ENCODE measurements at places on chromosomes 3 and 15. TPM values are rescaled to one million over a fixed set of nuclear protein-coding genes. Genes with fewer than 3 reads are reported as not detected.

The UNC45A gene
- 33.7 TPM for total RNA-seq

The CHRNA3 gene
- total RNA-seq: not detected

- H3K27me3 ChIP-seq: no peaks in the 10 kb centered on the region
- no peak for DNase-seq
- H3K27ac ChIP-seq: no peak overlapping the region
- no peak overlapping the region for H3K4me3 ChIP-seq
- peaks cover 7% of the 10 kb centered on the region for H3K4me1 ChIP-seq
- H3K36me3 ChIP-seq: no peaks in the 10 kb centered on the region
Observed at GRCh38 chr15:37038716-37039106, 61.6 kb downstream of the MEIS2 start.

GRCh38 chr15:31453558-31454318, 127.1 kb downstream of the KLF13 start:
- DNase-seq: no peak
- no peaks in the 10 kb centered on the region for H3K27me3 ChIP-seq
- H3K36me3 ChIP-seq: no peaks in the 10 kb centered on the region
- H3K4me3 ChIP-seq: no peak overlapping the region
- no peak overlapping the region for H3K27ac ChIP-seq

The LRRC2 gene
- 3.9 TPM for total RNA-seq

DNA sequence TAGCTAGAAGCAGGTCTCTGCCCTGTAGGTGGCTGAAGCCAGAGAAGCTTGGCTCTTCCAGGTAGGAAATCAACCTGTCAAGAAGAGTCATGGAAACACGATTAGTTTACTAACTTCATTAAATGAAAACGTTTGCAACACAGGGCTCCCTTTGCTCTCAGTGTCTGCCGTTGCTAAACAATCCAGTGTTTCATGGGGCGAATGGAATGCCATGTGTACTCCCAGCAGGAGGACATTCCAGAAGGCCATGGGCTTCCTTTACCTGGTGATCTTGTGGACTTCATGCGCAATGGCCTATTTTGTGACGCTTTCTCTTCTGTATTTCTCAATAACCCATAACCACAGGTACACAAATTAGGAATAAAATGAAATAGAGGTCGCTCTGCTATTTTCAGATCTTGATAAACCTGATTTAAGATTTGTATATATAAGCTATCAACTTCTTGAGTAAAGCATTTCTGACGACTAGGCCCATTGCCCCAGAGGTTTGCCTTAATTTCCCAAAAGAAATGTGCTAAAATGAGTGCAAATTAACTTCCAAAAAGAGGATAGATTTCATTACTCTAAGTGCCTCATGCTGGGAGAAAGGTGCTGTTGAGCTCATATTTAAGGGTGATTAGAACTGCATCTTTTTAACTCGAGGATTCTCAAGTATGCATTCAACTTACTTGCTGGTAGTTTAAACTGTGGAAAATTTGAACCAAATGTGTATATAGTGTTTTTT, 171.0 kb downstream of the EPHA3 start:
- DNase-seq: no peak
- no peak overlapping the region for H3K4me3 ChIP-seq
- H3K27me3 ChIP-seq: no peaks in the 10 kb centered on the region
- H3K27ac ChIP-seq: no peak overlapping the region
- no peaks in the 10 kb centered on the region for H3K4me1 ChIP-seq
- H3K36me3 ChIP-seq: no peaks in the 10 kb centered on the region

DNA sequence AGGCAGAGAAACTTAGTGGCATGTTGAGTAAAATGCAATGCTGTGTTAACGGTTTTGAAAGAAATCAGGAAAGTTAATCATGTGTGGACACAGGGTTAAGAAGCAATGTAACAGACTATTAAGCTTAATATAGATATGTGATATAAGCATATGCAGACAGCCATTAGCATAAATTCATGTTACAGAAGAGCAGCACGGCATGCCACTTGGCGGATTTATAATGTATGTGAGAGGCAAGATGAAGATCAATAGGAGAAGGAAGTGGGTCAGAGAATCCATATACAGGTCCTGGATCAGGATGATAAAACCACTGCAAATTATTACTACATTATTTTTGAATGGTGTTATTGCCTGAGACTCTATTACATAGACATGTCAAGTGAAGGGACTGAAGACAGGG, 694.3 kb downstream of the MCTP2 start:
- no peak overlapping the region for H3K4me3 ChIP-seq
- no peaks in the 10 kb centered on the region for H3K27me3 ChIP-seq
- no peaks in the 10 kb centered on the region for H3K4me1 ChIP-seq
- DNase-seq: no peak

- H3K36me3 ChIP-seq: no peaks in the 10 kb centered on the region
- no peak overlapping the region for H3K4me3 ChIP-seq
- no peak for DNase-seq
- H3K4me1 ChIP-seq: peaks cover 2% of the 10 kb centered on the region
Observed at GRCh38 chr3:17013050-17013449, 128.3 kb downstream of the PLCL2 start.

The ASB14 gene
- total RNA-seq: not detected

- H3K27me3 ChIP-seq: no peaks in the 10 kb centered on the region
- no peaks in the 10 kb centered on the region for H3K36me3 ChIP-seq
- no peaks in the 10 kb centered on the region for H3K4me1 ChIP-seq
- DNase-seq: no peak
Observed at GRCh38 chr3:195809796-195810454, 1.8 kb downstream of the MUC4 start.

The WDR93 gene
- 0.48 TPM for total RNA-seq

The RBSN gene
- 16.8 TPM for total RNA-seq

DNA sequence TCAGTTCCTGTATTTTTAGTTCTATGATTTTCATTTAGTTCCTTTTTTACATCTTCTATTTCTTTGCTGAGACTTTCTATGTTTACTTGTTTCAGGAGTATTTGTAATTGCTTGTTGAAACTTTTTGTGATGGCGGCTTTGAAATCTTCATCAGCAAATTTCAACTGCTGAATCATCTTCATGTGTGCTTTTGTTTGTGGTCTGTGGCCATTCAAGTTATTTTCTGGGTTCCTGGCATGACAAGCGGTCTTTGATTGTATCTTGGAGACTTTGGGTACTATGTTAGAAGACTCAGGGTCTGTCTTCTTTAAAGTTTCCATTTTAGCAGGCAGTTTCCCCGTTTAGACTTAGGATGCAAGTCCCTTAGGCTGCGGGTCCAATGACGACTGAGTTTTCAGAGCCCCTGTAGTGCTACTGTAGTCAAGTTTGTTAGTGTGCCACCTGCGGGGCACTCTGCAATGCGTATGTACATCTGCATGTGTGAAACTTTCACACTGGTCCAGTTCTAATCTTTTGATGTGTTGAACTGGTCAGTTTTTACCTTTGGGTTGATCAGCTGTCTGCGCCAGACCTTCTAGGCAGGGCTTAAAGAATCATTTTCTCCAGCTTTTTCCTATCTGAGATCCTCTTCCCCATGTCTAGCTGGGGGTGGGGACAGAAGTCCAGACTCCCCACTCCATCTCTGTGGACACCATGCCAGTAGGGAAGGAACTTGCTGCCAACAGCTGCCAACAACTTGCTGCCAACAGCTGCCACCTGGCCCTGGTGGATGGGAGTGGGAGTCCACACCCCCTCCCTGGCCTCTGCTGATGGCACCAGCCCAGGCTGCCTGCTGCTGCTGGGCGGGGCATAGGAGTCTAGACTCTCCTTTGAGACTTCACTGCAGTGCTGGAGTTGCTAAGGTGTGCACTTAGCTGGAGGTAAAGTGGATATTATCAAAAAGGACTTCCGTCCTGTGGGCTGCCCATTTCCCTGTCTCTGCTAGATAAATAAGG, 190.9 kb downstream of the TJP1 start:
- H3K4me3 ChIP-seq: no peak overlapping the region
- no peaks in the 10 kb centered on the region for H3K4me1 ChIP-seq
- H3K36me3 ChIP-seq: no peaks in the 10 kb centered on the region
- H3K27ac ChIP-seq: no peak overlapping the region
- no peak for DNase-seq

GRCh38 chr3:480070-480469, 283.5 kb downstream of the CHL1 start:
- H3K27me3 ChIP-seq: no peaks in the 10 kb centered on the region
- DNase-seq: no peak
- H3K4me3 ChIP-seq: no peak overlapping the region
- no peaks in the 10 kb centered on the region for H3K36me3 ChIP-seq
- H3K4me1 ChIP-seq: no peaks in the 10 kb centered on the region

DNA sequence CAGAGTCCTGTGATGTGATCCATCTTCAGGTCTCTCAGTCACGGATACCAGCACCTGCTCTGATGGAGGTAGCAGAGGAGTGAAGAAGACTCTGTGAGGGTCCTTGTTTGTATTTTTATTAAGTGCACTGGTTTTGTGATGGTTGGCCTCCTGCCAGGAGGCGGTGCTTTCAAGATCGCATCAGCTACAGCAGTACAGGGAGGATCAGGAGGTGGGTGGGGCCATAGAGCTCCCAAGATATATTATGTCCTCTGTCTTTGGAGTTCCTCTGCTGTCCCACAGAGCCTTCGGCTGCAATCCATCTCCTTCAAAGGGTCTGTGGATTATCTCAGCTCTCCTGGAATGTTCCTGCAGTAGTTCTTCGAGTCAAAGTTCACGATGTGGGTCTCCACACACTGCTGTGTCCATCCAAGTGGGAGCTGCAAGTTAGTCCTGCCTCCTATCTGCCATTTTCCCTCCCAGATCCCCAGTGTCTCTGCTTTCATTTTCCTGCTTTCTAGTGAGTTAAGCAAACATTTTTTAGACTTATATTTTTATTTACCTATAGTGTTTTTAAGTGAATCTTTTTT, 54.7 kb downstream of the TM2D3 start:
- H3K27me3 ChIP-seq: no peaks in the 10 kb centered on the region
- no peaks in the 10 kb centered on the region for H3K4me1 ChIP-seq
- no peak overlapping the region for H3K27ac ChIP-seq
- H3K36me3 ChIP-seq: no peaks in the 10 kb centered on the region

The ITIH1 gene
- not detected for total RNA-seq

The PP2D1 gene
- total RNA-seq: not detected

DNA sequence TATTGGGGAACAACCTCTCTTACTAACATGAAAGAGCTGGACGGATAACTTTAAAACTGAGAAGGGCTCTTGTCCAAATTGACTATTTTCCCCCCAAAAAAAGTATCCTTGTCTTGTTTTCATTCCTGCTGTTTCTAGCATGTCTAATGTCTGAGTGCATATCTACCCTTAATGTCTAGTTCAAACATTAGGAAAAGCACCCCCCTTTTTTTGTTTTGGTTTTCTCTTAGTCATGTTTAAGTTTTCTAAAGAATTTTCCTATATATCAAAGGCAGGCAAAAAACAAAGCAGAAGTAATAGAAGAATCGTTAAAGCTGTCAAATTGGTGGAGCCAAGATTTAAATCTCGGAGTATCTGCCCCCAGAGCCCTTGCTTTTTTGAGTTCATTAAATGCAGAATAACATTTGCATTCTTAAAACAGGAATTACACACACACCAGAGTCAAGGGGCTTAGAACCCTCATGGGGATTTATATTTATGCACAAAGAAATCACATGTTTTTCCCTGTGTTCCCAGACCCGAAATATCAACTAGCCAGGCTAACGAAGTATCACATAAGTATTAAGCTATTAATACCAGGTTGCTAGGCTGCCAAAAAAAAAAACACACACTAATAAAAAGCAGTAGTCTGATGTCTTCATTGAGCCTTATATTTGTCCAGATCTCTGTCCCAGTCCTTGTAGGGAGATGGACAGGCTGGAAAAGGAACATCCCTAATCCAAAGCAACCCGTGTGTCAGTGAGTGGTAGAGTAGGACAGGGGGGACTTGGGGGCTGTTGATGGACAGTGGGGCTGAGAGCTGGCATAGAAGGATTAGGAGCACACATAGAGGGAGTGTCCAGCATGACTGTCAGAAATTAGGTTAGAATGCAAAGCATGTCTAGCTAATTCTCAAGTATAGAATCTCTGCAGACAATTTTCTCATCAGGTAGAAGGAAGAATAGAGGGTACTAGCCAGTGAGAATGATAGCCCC, 103.6 kb upstream of the BFSP2 start:
- no peaks in the 10 kb centered on the region for H3K36me3 ChIP-seq
- peaks cover 2% of the 10 kb centered on the region for H3K4me1 ChIP-seq
- no peak for DNase-seq
- no peaks in the 10 kb centered on the region for H3K27me3 ChIP-seq
- no peak overlapping the region for H3K4me3 ChIP-seq
- H3K27ac ChIP-seq: no peak overlapping the region

DNA sequence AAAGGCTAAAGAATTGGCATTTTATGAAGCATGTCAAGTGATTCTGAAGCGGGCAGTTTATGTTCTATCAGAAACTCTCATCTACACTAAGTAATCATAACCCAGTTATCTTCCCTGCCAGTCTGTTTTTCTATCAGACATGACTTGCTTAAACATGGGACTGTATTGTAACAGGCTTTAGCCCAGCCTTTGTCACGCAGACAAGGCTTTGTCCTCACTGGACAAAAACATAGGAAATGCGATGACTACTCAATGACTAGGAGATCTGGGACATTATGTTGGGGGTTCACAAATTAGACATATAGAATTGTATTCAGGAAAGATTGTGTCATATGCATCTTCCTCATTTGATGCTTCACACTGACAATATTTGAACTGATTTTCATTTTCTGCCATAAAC, 115.5 kb downstream of the GADL1 start:
- no peaks in the 10 kb centered on the region for H3K36me3 ChIP-seq
- H3K27me3 ChIP-seq: no peaks in the 10 kb centered on the region
- no peak for DNase-seq
- H3K27ac ChIP-seq: no peak overlapping the region
- H3K4me3 ChIP-seq: no peak overlapping the region

The CACNA1D gene
- 6.6 TPM for total RNA-seq

The PLA1A gene
- total RNA-seq: 0.53 TPM

DNA sequence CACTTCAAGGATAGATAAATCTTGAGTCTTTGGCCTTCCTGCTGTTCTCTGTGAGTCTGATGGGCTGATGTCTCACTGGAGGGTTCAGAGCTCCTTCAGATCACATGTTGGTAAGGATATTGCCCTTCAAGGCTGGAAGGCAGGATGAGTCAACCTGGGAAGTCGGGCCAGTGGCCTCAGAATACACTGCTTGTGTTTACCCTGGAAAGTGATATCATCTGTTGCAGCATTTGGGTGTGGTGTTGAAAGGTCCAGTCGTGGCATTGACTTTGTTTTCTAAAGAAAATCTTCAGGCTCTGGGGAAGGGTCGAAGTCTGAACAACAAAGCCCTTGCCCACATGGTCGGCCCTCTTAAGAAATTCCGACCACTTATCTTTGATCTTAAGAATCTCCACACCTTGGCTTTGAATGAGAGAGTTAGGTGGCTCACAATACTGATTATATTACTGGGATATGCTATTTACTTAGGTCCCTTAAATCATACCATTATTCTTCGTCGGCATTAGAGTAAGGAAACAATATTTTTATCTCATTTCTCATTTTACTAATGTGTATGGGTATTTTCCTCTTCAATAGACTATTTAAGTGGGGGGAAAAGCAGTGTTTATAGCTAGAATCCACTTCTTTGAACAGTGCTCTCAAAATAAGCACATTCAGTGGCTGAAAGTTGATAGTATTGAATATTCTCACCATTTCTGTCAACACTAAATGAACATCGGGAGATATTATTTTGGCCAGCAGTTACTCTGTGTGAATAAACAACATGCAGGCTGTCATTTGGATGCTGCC, 303.9 kb upstream of the RASGRP1 start:
- no peaks in the 10 kb centered on the region for H3K27me3 ChIP-seq
- no peaks in the 10 kb centered on the region for H3K36me3 ChIP-seq
- no peak for DNase-seq
- H3K4me3 ChIP-seq: no peak overlapping the region
- no peak overlapping the region for H3K27ac ChIP-seq

- no peaks in the 10 kb centered on the region for H3K36me3 ChIP-seq
- no peaks in the 10 kb centered on the region for H3K4me1 ChIP-seq
- no peak overlapping the region for H3K27ac ChIP-seq
- H3K27me3 ChIP-seq: no peaks in the 10 kb centered on the region
- no peak for DNase-seq
- no peak overlapping the region for H3K4me3 ChIP-seq
Observed at GRCh38 chr15:73717802-73718201, 33.6 kb downstream of the CD276 start.
